ENCODE measurements at places on chromosomes 7 and 10. TPM values are rescaled to one million over a fixed set of nuclear protein-coding genes. Genes with fewer than 3 reads are reported as not detected.

The EN2 gene
- polyA plus RNA-seq, result 0.04 TPM

The MINDY3 gene
- polyA plus RNA-seq, result 57.4 TPM

The FOXL3 gene
- not detected for polyA plus RNA-seq

The PON1 gene
- polyA plus RNA-seq, result 0.39 TPM

The ADRA2A gene
- polyA plus RNA-seq, result 0.45 TPM

GRCh38 chr10:37634351-37634880 lies 223.0 kb downstream of the ZNF248 start:
- DNase-seq, result no peak

DNA sequence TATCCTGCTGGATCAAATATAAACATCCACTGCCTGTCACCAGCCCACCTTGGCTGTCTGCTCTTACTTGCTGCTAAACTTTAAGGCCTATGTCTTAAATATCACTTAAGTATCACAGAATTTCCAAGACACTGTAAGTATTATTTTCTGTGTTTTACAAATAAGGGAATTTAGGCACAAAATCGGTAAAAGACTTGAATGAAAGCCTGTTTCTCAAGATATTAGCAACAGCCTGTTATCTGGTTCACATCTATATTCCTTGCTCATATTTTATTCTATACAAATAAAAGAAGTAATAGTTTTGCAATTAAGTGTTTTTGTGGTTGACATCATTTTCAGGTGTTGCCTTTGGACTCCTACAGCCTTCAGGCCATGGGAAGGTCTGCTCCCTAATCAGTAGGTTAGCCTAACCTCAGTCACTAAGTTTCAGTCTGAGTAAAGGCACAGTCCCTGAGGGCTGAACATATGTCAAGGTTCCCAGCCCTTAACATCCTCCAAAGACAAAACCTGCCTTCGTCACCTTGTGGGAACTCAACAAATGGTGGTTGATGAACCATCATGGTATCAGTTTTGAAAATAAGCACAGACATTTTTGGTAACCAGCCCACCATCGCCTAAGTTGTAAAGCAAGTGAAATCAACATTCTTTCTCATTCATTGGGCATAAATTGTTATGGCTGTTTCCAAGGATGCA lies 127.1 kb downstream of the CREB5 start:
- DNase-seq, result no peak

DNA sequence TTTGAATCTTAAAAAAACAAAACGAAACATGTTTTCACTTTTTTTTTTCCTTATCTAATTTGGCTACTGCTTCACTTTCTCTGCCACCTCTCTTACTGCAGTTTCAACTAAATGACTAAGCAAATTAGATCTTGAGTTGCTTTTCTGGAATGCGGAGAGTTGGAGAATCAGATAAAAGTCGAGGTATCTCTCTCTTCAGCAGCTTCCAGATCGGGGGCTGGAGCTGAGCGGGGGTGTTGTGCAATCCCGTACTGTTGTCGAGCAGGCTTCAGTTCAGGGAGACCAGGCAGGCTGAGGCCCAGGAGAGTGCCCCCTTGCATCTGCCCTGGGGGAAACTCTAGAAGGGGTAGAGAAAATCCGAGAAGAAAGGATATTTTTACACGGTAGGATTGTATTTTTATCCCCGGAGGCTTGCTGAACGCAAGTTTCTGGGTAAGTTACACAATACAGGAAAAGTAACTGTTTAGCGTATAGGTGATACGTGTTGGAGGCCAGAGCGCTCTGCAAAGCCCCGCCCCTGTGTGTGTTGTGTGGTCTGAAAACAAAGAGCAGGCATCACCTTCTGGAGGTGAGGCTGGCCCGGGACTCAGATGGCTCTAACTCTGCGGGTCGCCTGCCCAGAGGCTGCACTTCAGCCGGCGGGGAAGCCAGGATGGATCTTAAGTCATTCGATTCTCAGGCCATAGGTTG lies 116.6 kb downstream of the KLF6 start:
- DNase-seq, result no peak

- no peak for DNase-seq
These were observed 5.2 kb downstream of the PHYHIPL start for GRCh38 chr10:59181668-59182067.

- DNase-seq, result no peak
These were observed 128.8 kb upstream of the FZD8 start for GRCh38 chr10:35770817-35771355.

GRCh38 chr7:23426876-23427275 lies 43.4 kb downstream of the IGF2BP3 start:
- no peak for DNase-seq

GRCh38 chr7:159033956-159034355 lies 110.7 kb downstream of the VIPR2 start:
- no peak for DNase-seq

DNA sequence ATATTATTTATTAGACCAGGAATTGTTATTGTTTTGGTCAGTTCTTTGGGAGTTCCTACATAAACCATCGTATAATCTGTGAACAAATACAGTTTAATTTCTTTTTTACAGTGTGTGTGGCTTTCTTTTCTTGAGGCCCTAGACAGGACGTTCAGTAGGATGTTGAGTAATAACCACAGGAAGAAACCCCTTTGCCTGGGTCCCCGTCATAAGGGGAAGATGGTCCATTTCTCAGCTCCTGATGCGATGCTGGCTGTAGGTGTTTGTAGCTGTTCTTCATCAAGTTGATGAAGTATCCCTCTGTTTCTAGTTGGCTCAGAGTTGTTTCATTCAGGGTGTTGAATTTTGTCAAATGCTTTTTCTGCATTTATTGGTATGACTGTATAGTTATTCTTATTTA lies 219.7 kb upstream of the ADARB2 start:
- DNase-seq, result no peak
